ENCODE measurements at places on chromosomes 12 and 14.

- DNase-seq, result no peak
These were observed 51.6 kb downstream of the SPTB start for GRCh38 chr14:64828071-64828470.

- DNase-seq, result no peak
These were observed 358.9 kb downstream of the PAWR start for GRCh38 chr12:79331870-79332269.

DNA sequence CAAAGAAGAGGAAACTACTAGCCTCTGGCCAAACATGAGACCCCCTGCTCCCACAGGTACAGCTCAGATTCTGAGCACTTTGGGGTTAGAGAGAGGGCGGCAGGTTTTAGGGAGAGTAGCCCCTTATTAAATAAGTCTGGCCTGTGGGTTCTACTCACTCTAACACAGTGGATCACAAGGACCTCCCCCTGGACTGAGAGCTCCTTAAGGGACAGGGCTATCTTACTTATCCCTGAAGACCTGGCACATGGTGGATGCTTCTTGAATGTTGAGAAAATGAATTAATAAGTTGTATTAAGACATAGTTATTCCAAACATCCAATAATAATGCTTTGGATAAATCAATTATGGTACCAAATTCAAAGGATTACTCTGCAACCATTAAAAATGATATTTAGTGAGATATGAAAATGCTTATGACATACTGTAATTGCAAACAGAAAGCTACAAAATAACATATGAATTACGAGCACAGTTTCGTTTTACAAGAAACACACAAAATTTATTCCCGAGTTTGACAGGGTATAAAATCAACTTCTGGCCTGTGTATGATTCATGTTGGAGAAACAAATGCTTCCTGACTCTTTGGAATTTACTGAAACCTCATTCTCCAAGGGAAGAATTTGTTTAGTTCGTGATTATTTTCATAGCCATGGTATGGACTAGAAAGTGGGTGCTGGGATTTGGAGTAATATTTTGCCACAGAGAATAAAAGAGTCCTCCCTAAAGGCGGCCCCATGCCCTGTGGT, 59.3 kb upstream of the BDKRB2 start:
- DNase-seq, result no peak

- no peak for DNase-seq
These were observed 20.6 kb upstream of the SNRPF start for GRCh38 chr12:95838125-95838524.

DNA sequence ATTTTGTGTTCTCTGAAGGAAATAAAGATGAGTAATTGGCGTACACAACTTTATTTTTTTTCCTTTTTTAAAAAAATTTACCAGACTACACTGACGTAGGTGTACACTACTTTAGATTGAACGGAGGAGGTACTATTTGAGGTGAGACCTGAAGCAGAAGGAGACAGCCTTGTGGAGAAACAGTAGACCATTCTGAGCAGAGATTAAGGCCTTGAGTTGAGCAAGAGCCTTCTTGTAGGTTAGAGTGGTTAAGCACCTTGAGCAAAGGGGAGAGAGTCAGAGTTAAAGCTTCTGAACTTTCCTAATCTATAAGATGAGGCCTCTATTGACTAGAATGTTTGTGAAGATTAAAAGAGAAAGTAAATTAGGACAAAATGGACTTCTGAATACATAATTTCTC, 2.5 kb downstream of the LEMD3 start:
- no peak for DNase-seq

GRCh38 chr12:131192951-131193350, 239.2 kb downstream of the ADGRD1 start:
- DNase-seq, result no peak

DNA sequence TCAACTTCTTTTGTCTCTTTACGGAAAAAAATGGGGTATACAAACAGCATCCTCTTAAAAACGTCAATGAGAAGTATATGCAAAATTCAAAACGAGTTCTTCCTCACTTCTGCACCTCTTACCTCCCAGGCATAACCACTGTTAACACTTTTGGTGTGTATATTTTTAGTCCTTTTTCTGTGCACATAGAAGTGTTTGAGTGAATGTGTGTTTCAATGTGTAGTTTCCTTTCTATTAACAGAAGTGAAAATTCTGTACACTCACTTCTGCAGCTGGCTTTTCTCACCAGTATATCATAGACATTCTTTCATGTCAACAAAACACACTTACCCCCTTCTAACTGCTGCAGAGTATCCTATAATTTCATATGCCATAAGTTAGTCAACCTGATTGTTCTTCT, 5.4 kb downstream of the UBR7 start:
- DNase-seq, result no peak

DNA sequence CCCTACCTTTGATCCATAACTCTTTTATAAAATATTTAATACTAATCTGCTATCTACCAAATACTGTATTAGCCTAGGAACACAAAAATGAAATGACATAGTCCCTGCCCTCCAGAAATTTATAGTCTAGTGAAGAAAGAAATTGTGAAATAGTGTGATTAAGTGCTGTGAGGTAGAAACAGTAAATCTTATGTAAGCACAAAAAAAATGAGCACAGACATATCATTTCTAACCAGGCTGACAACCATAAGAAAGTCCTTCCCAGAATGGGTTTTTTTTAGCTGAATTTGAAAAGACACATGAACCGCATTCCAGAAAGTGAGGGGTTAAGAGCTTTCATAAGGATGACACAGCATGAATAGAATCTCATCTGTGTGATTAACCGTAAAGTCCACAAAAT, 145.9 kb downstream of the SOX5 start:
- DNase-seq, result no peak
